ENCODE measurements at places on chromosomes 7 and 10.

DNA sequence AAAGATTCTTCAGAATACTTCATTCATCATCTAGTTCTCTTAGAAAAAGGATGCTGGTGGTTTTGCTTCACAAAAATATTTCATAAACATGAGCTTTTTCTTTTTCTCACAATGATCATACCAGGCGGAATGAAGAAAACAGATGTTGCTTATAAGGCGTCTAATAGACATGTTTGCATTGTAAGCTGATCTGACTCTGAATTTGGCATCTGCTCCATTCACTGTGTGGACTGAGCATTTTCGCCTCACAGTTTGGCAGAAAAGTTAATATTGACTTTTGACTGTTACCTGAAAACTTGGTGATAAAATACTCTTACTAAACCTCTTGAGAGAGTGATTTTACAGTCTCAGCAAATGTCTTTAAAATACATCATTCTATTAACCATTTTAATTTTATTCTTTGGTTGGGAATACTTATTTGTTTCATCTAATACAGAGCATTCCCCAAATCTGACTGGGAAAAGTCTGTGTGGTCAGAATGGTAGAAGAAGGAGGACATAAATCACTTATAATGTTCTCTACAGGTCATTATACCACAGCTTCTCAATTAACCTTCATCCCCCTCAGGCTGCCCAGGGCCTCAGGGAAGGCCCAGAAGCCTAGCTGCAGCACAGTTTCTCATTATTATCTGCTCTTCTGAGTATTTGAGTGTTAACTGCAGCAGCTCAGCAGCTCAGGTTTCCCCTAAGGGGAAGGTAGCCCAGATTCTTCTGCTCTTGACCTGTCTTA lies 121.6 kb upstream of the KAT6B start:
- no peak for DNase-seq

- no peak for DNase-seq
Measured at GRCh38 chr7:42869131-42870020, 42.5 kb downstream of the C7orf25 start.

GRCh38 chr10:4981722-4982471 lies 18.7 kb downstream of the AKR1C1 start:
- no peak for DNase-seq

GRCh38 chr10:58851606-58852005 lies 324.8 kb upstream of the PHYHIPL start:
- no peak for DNase-seq

DNA sequence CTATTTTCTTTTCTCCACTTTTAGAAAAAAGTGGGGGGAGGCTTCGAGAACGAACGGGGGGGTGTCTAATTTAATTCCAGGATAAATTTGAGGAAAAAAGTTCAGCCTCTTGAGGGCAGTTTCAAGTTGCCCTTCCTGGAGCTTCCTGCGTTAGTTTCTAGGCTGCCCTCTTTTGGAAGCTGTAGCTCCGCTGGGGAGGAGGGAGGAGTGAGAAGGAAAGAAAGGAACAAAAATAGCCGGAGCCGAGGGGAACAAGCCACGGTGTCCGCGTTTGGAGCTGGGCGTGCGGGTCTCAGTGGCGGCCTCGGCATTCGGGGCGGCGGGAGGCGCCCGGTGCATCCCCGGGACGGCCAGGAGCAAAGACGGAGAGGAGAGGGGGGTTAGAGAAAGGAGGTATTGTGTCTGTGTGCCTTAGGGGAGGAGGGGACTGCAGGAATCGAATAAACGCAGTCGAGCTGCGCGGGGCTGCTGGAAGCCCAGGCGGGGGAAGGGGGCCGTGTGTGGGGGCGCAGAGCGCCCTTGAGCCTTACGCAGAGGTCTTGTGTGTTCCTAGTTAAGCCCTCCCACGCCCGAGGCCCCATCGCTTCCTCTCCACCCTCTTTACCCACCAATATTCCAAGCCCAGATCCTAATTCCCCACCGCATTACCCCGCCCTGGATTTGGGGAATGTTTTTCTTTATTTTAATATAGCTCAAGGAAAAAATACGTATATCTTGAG lies 2.0 kb upstream of the TNRC18 start:
- DNase-seq = no peak

GRCh38 chr7:114917211-114917839 lies 4.6 kb upstream of the MDFIC start:
- DNase-seq = no peak

DNA sequence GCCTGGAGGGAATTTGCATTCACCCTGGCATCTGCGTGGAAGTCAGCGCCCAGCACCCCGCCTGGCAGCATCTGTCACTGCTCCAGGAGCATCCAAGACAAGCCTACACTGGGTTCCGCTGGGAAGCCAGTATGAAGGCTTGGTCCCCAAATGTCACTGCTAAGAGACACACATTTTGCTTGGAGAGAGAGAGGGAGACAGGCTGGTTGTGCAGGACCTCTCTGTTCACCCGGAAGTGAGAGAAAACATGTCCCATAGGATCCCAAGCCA lies 119.5 kb downstream of the SEC23IP start:
- DNase-seq = no peak
